Natural killer cell treated with Interleukin-12 subunit alpha and Interleukin-12 subunit beta and Interleukin-15 and Interleukin-18, amount 100 ng/mL, for 72 hours (primary cell): ENCODE measurements at places on chromosomes 7 and 10. TPM values are rescaled to one million over a fixed set of nuclear protein-coding genes. Genes with fewer than 3 reads are reported as not detected.

Gene KNDC1
- total RNA-seq, result 0.05 TPM

Gene STOX1
- 0.50 TPM for total RNA-seq

Gene NOLC1
- total RNA-seq, result 172 TPM

Gene SLC39A12
- not detected for total RNA-seq

Gene MLLT10
- total RNA-seq, result 71.0 TPM

Gene TUBAL3
- 0.19 TPM for total RNA-seq

Gene ASZ1
- not detected for total RNA-seq

Gene LRIT1
- total RNA-seq, result not detected

Gene SAP25
- total RNA-seq, result 25.2 TPM

Gene TMEM26
- not detected for total RNA-seq

Gene GATA3
- 7.6 TPM for total RNA-seq

Gene CYP26C1
- not detected for total RNA-seq

Gene CUZD1
- total RNA-seq, result 1.1 TPM

Gene TMUB1
- 65.5 TPM for total RNA-seq

Gene TLX1
- total RNA-seq, result not detected

Gene NOS3
- total RNA-seq, result 1.2 TPM

Gene EBLN1
- total RNA-seq, result not detected

Gene PROSER2
- total RNA-seq, result 1.2 TPM

Gene ATRNL1
- not detected for total RNA-seq

Gene MKI67
- 141 TPM for total RNA-seq

Gene SLC26A3
- not detected for total RNA-seq

Gene GNAT3
- not detected for total RNA-seq

Gene XPNPEP1
- total RNA-seq, result 98.8 TPM

Gene HMX2
- total RNA-seq, result not detected

Gene TDRD1
- not detected for total RNA-seq

Gene SH2D4B
- 0.25 TPM for total RNA-seq

Gene CDC14C
- not detected for total RNA-seq

Gene GDF2
- not detected for total RNA-seq

Gene UPK3BL1
- total RNA-seq, result 63.3 TPM

Gene RP9
- 16.2 TPM for total RNA-seq

Gene WDR91
- 22.8 TPM for total RNA-seq

Gene JAZF1
- total RNA-seq, result 23.6 TPM

Gene CPA2
- total RNA-seq, result not detected
